ENCODE measurements at places on chromosomes 5 and 9.

DNA sequence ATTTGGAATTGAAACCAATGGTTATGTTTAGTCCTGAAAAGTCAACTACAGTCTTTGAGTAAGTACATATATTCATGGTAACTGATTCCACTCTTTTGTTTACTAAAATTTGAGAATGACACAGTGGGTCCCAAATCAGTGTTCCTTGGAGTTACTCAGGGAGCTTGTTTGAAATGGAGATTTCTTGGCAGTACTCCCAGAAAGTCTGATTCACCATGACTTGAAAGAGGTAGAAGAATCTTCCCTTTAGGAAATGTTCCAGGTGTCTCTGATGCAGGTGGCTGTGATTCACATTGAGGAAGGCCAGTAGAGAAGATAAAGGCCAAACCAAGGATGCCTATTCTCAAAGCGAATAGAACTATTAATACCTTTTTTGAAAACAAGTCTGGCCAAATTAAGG lies 1078.3 kb downstream of the CDH12 start:
- no peak for DNase-seq

GRCh38 chr5:142655339-142656267 lies 30.3 kb downstream of the FGF1 start:
- peak; percentile 70 for DNase-seq

GRCh38 chr5:1052641-1053390 lies 44.2 kb downstream of the NKD2 start:
- DNase-seq, result no peak

- no peak for DNase-seq
Measured at GRCh38 chr9:98502311-98502975, 206.3 kb downstream of the GABBR2 start.
